ENCODE measurements at places on chromosomes 12 and 14. TPM values are rescaled to one million over a fixed set of nuclear protein-coding genes. Genes with fewer than 3 reads are reported as not detected.

Gene TAS2R20
- total RNA-seq, result 1.4 TPM

Gene ALDH1L2
- 0.86 TPM for total RNA-seq

Gene NKX2-8
- total RNA-seq, result 2.9 TPM

Gene ZBTB25
- 7.8 TPM for total RNA-seq

Gene RD3L
- not detected for total RNA-seq

Gene BATF
- 2.1 TPM for total RNA-seq

Gene RASAL1
- 39.3 TPM for total RNA-seq

Gene ENDOU
- 30.5 TPM for total RNA-seq

Gene CD9
- total RNA-seq, result 378 TPM

Gene OVCH1
- not detected for total RNA-seq

Gene SYNE3
- total RNA-seq, result 16.0 TPM

Gene OR9K2
- total RNA-seq, result not detected

Gene ZFYVE21
- total RNA-seq, result 147 TPM

Gene NTF3
- total RNA-seq, result 2.0 TPM

Gene ITGA5
- total RNA-seq, result 24.4 TPM

Gene RHEBL1
- 1.8 TPM for total RNA-seq

Gene HCAR3
- 15.6 TPM for total RNA-seq

Gene HCAR2
- 18.3 TPM for total RNA-seq

Gene NPAS3
- total RNA-seq, result 0.25 TPM

Gene TAS2R13
- total RNA-seq, result 1.1 TPM

Gene CD163L1
- total RNA-seq, result 0.17 TPM

Gene IRF9
- 54.1 TPM for total RNA-seq

Gene SLC10A1
- not detected for total RNA-seq

Gene MYF6
- total RNA-seq, result not detected

Gene DPPA3
- total RNA-seq, result not detected

Gene HOXC6
- total RNA-seq, result 2.7 TPM

Gene LRFN5
- total RNA-seq, result 0.88 TPM

Gene LRCOL1
- not detected for total RNA-seq

Gene SIX6
- not detected for total RNA-seq

Gene MIP
- not detected for total RNA-seq

Gene AMN1
- 11.4 TPM for total RNA-seq

Gene ANO2
- 2.2 TPM for total RNA-seq

Gene TTC9
- 10.0 TPM for total RNA-seq

Gene EPYC
- total RNA-seq, result not detected

Gene CLEC9A
- not detected for total RNA-seq

Gene WDHD1
- 2.6 TPM for total RNA-seq

Gene REC8
- total RNA-seq, result 3.4 TPM

Gene LGR5
- 1.2 TPM for total RNA-seq

Gene FGF6
- total RNA-seq, result not detected

Gene C1S
- total RNA-seq, result 52.6 TPM

Gene CLEC2A
- 80.5 TPM for total RNA-seq

Gene AHNAK2
- total RNA-seq, result 671 TPM

Gene ZNF605
- total RNA-seq, result 7.7 TPM

Gene SIX1
- not detected for total RNA-seq

Gene ASIC1
- total RNA-seq, result 0.30 TPM

Gene GCH1
- total RNA-seq, result 15.8 TPM

Gene TCTN2
- total RNA-seq, result 9.2 TPM

Gene FITM1
- 1.0 TPM for total RNA-seq

Gene CCDC59
- total RNA-seq, result 45.8 TPM

All from lower leg skin (tissue), 4 donors.